Natural killer cell (primary cell): ENCODE measurements at places on chromosomes 5 and 9. TPM values are rescaled to one million over a fixed set of nuclear protein-coding genes. Genes with fewer than 3 reads are reported as not detected.

DNA sequence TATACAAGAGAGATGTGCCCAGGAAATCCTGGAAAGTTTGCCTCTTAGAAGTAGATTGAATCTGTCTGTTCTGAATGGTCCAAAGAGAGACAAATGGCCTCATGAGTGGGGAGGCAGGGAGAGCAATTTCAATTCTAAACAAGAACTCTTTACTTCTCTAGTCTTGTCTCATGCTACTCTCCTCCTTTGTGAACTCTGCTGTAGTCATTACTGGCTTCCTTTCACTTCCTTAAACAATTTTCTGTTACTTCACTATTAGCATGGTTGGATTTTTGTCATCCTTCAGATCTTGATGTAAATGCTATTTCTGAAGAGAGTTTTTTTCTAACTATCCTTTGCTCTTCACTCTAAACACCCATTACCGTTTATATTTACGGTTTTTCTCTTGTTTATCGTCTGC lies 54.0 kb upstream of the GRIN3A start:
- H3K27ac ChIP-seq = no peak overlapping the region
- H3K4me3 ChIP-seq = no peak overlapping the region
- no peaks in the 10 kb centered on the region for H3K27me3 ChIP-seq

DNA sequence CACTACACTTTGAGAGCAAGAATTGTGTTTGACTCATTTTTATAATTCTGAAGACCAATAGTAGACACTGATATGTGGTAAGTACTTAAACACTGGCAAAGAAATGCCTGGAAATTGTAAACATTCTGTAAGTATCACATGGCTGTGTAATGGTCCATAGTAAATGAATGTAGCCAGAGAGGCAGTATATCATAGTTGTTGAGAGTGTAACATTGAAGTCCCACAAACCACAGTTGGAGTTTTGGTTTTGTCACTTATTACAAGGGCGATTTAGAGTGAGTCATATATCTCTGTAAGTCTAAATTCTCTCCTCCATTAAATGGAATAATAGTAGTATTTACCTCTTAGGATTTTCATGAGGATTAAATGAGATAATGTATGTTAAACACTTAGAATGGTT lies 181.1 kb upstream of the MEF2C start:
- no peaks in the 10 kb centered on the region for H3K36me3 ChIP-seq
- H3K4me3 ChIP-seq = no peak overlapping the region
- no peaks in the 10 kb centered on the region for H3K4me1 ChIP-seq

- no peaks in the 10 kb centered on the region for H3K4me1 ChIP-seq
- DNase-seq = no peak
- H3K36me3 ChIP-seq = no peaks in the 10 kb centered on the region
- H3K4me3 ChIP-seq = no peak overlapping the region
- H3K27me3 ChIP-seq = no peaks in the 10 kb centered on the region
Observed at GRCh38 chr5:156423597-156423996, 96.6 kb downstream of the SGCD start.

DNA sequence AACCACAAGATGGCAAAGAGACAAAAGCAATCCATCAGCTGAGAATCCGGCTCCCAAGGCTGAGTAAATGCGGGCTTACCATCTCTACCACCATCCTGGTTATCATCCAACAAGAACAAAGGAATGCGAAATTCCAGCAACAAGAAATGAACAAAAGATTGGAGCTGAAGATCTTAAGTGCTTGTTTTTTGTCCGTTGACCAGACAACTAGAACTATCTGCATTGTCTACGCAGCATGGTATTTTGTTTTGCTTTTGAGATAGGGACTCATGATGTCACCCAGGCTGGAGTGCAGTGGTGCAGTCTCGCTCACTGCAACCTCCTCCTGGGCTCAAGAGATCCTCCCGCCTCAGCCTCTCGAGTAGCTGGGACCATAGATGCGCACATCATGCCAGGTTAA lies 88.9 kb downstream of the ZNF366 start:
- H3K36me3 ChIP-seq = no peaks in the 10 kb centered on the region
- H3K27ac ChIP-seq = no peak overlapping the region
- H3K4me1 ChIP-seq = no peaks in the 10 kb centered on the region
- no peaks in the 10 kb centered on the region for H3K27me3 ChIP-seq
- DNase-seq = no peak
- H3K4me3 ChIP-seq = no peak overlapping the region

- H3K27ac ChIP-seq = no peak overlapping the region
- no peaks in the 10 kb centered on the region for H3K36me3 ChIP-seq
- no peaks in the 10 kb centered on the region for H3K4me1 ChIP-seq
Observed at GRCh38 chr5:17252543-17252942, 35.1 kb downstream of the BASP1 start.

GRCh38 chr9:98848450-98849149 lies 41.1 kb downstream of the GALNT12 start:
- H3K27me3 ChIP-seq = no peaks in the 10 kb centered on the region
- H3K27ac ChIP-seq = no peak overlapping the region
- no peaks in the 10 kb centered on the region for H3K36me3 ChIP-seq
- H3K4me3 ChIP-seq = no peak overlapping the region

- no peak overlapping the region for H3K27ac ChIP-seq
- no peaks in the 10 kb centered on the region for H3K4me1 ChIP-seq
Observed at GRCh38 chr5:133792655-133793054, 175.8 kb downstream of the C5orf15 start.

GRCh38 chr9:75912951-75913350 lies 22.5 kb downstream of the PCSK5 start:
- H3K4me1 ChIP-seq = no peaks in the 10 kb centered on the region
- H3K27ac ChIP-seq = no peak overlapping the region
- no peak for DNase-seq
- H3K4me3 ChIP-seq = no peak overlapping the region

- peaks cover 23% of the 10 kb centered on the region for H3K36me3 ChIP-seq
- no peak overlapping the region for H3K4me3 ChIP-seq
- H3K27me3 ChIP-seq = no peaks in the 10 kb centered on the region
- H3K4me1 ChIP-seq = peaks cover 4% of the 10 kb centered on the region
Observed at GRCh38 chr9:112112941-112113681, 62.0 kb downstream of the SUSD1 start.

Gene GLRA1
- not detected for total RNA-seq

Gene ISL1
- total RNA-seq = not detected

Gene RLN2
- total RNA-seq = 0.94 TPM

Gene PCDHGA12
- total RNA-seq = 1.1 TPM

Gene ZNF483
- total RNA-seq = 5.8 TPM

Gene NUTM2G
- total RNA-seq = not detected

Gene PCDHB14
- not detected for total RNA-seq

Gene HAND1
- total RNA-seq = not detected
